Left renal pelvis (tissue), 4 donors: ENCODE measurements at places on chromosomes 3 and 15. TPM values are rescaled to one million over a fixed set of nuclear protein-coding genes. Genes with fewer than 3 reads are reported as not detected.

Gene UBP1
- 97.8 TPM for polyA plus RNA-seq

Gene GOLGA8K
- polyA plus RNA-seq: 4.5 TPM

Gene SEMA3B
- polyA plus RNA-seq: 87.0 TPM

DNA sequence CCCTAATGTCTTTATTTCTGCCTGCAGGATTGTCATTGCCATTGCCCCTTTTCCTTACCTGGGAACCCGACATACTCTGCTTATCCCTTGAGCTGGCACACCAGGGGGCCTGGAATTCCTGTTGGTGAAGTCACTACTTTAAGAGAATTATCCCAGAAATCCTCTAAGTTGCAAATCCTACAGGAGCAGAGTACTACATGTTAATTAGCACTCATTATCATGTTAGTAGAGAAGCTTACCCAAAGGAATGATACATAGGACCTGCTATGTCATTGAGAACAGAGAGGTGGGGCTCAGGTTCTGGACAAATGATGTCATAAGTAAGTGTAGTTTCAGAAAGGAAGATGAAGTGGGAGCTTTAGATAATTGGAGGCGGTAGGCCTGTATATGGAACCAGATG lies 27.4 kb downstream of the SCG5 start:
- no peak for DNase-seq

GRCh38 chr3:169264711-169265110 lies 398.8 kb downstream of the MECOM start:
- DNase-seq: no peak

DNA sequence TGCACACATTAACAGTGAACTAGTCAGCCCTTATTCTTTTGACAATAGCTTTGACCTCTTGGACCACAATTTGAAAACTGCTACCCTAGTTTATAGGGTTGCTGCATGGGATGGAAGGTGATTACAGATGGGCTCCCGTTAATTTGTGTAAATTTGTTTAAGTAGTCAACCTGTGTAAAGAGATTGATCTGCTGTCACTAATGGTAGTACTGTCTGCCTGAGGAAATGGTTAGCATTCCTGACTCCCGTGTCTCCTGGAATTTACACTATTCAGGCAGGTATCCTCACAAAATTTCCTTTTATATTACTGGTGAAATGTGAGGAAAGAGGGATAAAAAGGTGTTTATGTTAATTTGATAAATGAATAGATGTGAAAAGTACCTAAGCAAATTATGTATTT lies 15.3 kb upstream of the EBLN2 start:
- no peak for DNase-seq

DNA sequence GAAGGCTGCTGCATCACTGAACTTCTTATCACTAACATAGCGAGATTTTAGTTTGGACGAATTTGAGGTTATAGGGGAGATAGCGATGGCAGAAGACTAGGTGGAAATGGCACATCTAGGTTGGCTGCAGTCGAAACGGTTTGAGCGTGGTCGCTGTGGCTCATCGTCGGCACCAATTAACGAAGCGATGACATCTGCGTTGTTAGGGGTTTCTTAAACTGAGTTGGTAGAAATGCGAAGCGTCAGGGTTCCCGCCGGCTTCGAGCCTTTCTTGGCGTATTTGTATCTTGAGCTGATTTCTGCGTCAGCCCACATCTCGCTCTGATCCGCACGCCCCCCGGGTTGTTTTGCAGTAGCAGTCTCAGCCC lies 319 bp downstream of the LNP1 start:
- no peak for DNase-seq

GRCh38 chr3:30686176-30686575 lies 79.8 kb downstream of the TGFBR2 start:
- no peak for DNase-seq

- DNase-seq: no peak
Observed at GRCh38 chr3:72052841-72053409, 268.0 kb upstream of the PROK2 start.

Gene PDIA3
- 500 TPM for polyA plus RNA-seq

Gene TYRO3
- polyA plus RNA-seq: 162 TPM
